Omental fat pad (tissue), 4 donors: ENCODE measurements at places on chromosomes 5 and 9.

DNA sequence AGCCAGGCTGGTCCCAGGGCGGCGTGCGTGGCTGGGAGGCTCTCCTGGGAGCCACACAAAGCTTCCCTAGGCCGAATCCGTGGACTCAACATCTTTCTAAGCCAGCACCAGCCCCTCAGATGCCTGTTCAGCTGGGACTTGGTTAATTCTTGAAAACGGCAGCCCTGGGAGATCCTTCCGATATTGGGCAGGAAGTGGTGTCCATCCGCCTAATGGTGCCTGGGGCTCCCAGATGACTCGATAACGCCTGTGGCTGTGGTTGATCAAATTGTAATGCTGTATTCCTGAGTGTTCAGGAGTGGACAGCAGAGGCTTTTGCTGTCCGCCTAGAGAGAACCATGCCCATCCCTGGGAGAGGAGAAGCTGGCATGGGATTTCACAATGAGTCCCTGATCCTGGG, 14.1 kb downstream of the KCNT1 start:
- no peak for DNase-seq

DNA sequence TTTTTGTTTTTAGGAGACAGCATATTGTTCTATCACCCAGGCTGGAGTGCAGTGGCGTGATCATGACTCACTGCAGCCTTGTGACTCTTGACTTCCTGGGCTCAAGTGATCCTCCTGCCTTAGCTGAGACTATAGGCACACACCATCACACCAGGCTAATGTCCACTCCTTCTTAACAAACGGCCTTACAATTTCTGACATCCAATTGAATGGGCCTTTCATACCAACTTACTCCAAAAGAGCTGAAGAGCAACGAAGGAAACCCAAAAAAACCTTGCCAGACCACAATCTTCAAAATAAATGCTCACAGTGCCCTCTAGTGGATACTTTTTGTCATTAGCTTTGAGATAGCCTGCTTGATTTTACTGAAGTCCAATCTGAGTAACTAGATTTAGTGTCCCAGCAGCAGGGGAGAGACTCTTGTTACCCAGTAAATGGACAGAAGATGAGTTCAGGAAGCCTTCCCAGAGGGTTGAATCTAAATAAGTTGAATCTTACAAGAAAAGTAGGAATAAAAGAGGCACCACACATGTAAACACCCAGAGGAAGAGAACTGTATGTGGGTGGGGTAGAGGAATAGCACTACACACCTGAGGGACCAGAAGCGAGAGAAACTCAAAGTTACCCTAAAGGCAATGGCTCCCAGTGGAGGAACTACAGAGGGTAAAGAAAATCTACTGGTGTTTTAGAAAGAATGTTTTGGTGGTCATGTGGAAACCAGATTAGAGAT, 9.3 kb downstream of the ZNF622 start:
- DNase-seq = no peak

- no peak for DNase-seq
These were observed 22.2 kb downstream of the ITGA1 start for GRCh38 chr5:52809884-52810283.

- DNase-seq = no peak
These were observed 24.6 kb upstream of the C9orf40 start for GRCh38 chr9:74977287-74977686.

GRCh38 chr9:131478421-131478868, 24.3 kb upstream of the POMT1 start:
- no peak for DNase-seq

DNA sequence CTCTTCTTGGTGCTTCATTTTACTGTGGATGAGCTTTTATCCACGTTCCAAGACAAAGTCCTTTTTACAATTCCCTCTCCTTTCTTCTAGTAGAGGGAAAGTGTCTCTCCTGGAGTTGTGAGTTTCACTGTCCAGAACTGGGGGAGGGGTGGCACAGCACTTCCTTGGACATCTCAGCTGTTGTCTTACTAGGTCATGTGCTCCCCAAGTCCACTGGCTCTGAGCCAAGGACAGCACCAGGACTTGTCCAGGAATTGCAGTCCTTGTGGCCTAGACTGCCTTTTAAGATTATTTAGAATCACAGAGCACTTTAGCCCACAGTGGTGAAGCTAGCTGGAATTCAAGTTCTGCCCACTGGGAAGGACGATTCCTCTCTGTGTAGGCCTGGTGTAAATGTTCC, 700.2 kb upstream of the PTPRD start:
- no peak for DNase-seq

DNA sequence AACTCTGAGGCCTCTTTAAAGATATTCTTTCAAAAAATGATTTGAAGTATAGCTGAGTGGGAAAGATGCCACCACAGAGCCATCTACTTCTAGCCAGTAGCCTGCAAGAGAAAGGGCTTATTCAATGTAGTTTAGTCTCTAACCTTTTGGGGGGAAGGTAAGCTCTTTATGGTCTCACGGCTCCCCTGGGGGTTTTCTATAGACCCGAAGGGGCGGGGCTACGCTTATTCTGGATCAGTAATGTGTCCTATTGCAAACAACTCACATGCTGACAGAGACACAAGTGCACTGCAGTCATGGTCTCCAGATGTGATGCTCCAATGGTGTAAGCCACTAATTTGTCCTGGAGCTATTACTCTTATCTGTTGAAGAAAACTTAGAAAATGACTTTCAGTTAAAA, 53.4 kb upstream of the RPS23 start:
- no peak for DNase-seq
